ENCODE measurements at places on chromosomes 3 and 15. TPM values are rescaled to one million over a fixed set of nuclear protein-coding genes. Genes with fewer than 3 reads are reported as not detected.

GRCh38 chr15:81182031-81182755, 14.5 kb upstream of the IL16 start:
- H3K27me3 ChIP-seq: no peaks in the 10 kb centered on the region
- peak overlapping the region; percentile 71 for H3K27ac ChIP-seq
- H3K36me3 ChIP-seq: no peaks in the 10 kb centered on the region
- peak; percentile 23 for DNase-seq

DNA sequence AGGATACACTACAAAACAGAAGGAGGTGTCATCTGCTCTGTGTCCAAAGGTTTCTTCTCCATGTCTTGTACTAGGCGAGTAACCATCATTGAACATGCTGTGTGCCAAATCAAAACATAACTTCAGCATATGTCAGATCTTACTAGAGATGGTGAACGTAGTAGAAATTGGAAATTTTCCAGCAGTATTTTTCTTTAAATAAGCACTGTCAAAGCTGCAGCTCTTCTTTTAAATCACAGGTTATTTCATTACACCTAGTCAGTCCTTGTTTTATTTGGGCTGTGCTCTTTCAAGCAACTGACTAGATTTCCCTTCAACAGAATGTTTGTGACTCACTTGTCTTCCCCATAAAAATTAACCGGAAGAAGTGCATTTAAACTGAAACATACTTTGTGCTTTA, 46.5 kb downstream of the MSL2 start:
- peaks cover 7% of the 10 kb centered on the region for H3K36me3 ChIP-seq
- no peak for DNase-seq
- H3K27me3 ChIP-seq: no peaks in the 10 kb centered on the region

The NUP210 gene
- 21.1 TPM for total RNA-seq

DNA sequence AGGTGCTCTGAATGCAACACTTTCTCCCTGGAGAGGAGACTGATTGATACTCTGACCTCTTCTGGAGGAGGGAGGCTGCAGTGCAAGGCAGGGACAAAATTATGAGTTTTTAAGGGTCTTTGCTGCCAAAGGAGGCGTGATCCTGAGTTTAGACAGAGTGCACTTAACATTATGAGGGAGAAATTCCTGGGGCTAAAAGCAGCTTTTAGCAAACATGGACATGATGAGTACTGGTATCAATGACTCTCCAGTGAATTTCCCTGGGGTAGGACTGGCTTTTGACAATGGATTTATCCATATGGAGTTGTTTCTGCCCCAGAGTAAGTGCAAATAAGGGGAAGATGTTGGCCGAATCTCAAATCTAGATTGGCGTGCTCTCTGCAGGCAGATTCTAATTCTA, 133.1 kb downstream of the THSD4 start:
- no peaks in the 10 kb centered on the region for H3K36me3 ChIP-seq
- H3K27ac ChIP-seq: no peak overlapping the region
- DNase-seq: peak; percentile 70

GRCh38 chr3:104990758-104991157, 376.0 kb upstream of the ALCAM start:
- no peak for DNase-seq
- H3K27ac ChIP-seq: no peak overlapping the region

DNA sequence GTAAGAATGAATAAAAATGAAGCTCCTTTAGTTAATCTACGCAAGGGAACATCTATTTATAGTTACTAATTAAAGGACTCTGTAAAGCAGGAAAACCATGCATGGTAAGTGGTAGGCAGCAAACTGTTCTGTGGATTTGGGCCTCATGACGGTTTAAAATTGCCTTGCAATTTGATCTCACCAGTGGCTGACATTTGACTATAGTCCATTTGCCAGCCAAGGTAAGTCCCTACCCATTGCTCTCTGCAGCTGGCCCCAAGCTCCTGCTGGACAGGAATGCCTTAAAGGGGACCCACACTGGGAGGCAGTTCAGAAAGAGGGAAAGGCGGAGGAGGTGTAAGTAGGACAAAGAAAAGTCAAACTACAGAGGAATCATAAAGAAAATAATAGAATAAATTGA, 203.3 kb downstream of the PLCL2 start:
- H3K27me3 ChIP-seq: no peaks in the 10 kb centered on the region
- DNase-seq: no peak
- H3K4me3 ChIP-seq: no peak overlapping the region
- H3K27ac ChIP-seq: no peak overlapping the region
- peaks cover 24% of the 10 kb centered on the region for H3K36me3 ChIP-seq
